ENCODE measurements at places on chromosomes 2 and 18. TPM values are rescaled to one million over a fixed set of nuclear protein-coding genes. Genes with fewer than 3 reads are reported as not detected.

GRCh38 chr2:191894681-191895147 is 47.8 kb upstream of the CAVIN2 start:
- DNase-seq, result peak; percentile 51

DNA sequence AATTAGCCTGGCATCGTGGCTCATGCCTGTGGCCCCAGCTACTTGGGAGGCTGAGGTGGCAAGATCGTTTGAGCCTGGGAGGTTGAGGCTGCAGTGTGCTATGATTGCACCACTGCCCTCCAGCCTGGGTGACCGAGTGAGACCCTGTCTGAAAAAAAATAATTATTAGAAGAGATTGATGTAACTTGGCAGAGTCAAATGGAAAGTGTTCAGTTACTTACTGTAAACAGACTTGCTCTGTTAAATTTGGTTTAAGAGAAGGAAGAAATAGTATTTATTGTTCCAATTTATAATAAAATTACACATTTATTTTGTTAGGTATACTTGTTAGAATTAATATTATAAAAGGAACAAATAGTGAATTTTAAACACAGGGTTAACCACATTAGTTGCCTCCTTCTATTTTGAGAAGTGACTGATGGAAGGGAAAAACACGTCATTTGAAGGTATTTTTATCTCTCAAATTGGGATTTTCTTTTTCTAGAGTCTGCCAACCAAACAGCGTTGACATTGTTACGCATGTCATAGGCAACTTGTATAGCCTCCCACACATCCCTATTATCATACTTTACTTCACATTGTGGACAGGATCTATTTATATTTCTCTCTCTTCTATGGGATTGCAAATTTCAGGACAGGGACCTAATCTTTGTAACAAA is 118.8 kb upstream of the B3GNT2 start:
- no peak for DNase-seq

CCDC141 gene
- total RNA-seq, result 5.3 TPM

- no peak for DNase-seq
Observed at GRCh38 chr2:69693059-69693774, 48.7 kb upstream of the ANXA4 start.

- no peak for DNase-seq
Observed at GRCh38 chr2:73033766-73034381, 37.6 kb downstream of the SFXN5 start.

DNA sequence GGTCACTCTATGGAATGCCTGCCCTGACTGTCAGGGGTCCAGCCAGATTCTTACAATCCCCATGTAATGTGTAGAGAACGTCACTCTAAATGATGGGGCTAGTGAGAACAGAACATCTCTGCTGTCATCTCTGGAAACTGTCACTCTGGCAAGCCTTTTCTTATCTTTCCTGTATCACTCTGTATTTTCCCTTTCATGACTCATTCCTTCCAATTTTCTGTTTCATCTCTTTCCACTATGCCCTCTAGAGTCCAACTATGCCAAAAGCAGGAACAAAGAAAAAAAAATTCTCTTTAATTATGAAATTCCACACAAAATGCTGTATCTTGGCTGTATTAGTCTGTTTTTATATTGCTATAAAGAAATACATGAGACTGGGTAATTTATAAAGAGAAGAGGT is 608.8 kb downstream of the ADCYAP1 start:
- DNase-seq, result peak; percentile 6

DNA sequence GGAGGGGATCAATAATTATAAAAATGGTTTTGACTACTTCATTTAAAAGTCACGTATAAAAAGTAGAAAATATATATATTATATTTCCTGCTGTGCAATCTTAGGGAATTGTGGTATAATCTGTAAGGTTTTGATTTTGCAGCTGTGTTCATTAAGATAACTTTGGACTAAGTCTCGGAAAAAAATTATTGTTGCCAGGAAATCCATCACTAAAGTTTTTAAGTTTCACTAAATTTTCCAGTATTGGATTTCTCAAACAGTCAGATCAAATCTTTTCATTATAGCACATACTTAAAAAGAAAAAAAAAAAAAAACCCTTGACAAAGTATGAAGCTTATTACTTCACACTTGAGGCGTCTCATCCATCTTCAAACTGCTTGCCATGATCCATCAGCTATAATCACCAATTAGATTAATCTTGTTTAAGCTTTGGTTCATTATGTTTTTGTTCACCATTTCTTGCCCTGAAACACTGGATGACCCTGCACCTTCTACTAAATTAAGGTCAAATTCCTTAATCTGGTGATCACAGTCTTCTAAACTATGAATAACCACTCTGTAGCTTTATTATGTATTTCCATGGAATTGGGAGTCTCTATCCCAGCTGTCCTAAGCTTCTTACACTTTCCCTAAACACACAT is 326.6 kb upstream of the COL3A1 start:
- DNase-seq, result no peak

DNA sequence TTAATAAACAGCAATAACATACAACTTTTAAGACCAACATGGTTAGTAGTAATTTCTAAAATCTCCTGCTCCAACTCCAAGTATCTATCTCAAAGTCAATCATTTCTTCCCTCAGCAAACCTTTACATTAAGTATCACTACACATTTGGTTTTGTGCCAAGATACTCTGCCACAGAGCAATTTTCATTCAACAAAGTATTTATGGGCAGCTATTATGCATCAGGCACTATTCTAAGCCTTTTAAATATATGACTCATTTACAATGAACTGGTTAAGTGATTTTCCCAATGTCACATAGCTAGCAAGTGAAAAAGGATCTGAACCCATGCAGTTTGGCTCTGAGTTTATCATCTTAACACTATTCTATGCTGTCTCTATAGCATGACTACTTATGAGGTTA is 264.3 kb downstream of the NOL4 start:
- no peak for DNase-seq

- DNase-seq, result no peak
Observed at GRCh38 chr2:109290887-109291643, 162.1 kb downstream of the SH3RF3 start.

C18orf63 gene
- total RNA-seq, result 2.9 TPM

GRCh38 chr2:151886241-151886640 is 58.0 kb upstream of the ARL5A start:
- no peak for DNase-seq

All from umbilical cord (tissue), 2 donors.